Activated CD4-positive, alpha-beta T cell treated with anti-CD3 and anti-CD28 coated beads, Interleukin-2, amount 50 U/mL, for 4 hours (primary cell): ENCODE measurements at places on chromosomes 12 and 14.
A peak's percentile ranks its signal among the peaks of the same experiment; 100 is the strongest.

DNA sequence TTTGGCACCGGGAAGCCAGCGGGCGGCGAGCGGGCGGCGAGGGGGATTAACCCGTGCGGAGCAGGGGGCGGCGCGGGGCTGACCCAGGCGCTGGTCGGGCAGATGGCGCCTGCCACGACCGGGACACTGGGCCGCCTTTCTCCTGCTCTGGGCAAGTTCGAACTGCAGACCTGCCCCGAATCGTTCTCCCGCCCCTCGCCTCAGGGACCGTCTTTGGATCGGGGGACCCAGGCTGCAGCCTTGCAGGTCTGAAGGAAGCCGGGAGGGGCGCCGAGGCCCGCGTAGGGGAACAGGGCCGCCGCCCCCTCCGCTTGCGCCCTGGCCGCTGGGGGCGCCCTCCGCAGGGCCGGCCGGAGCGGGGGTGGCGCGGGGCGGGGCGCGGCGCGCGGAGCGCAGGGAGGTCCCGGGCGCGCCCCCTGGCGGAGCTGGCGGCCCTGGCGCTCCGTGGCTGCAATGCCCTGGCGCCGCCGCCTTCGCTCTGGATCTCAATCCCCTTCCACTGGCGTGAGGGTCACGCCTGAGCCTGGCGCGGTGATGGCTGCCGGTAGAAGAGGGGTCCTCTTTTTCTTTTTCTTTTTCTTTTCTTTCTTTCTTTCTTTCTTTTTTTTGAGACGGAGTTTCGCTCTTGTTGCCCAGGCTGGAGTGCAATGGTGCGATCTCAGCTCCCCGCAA lies 449 bp upstream of the LTBP2 start:
- DNase-seq = peak; percentile 69

DNA sequence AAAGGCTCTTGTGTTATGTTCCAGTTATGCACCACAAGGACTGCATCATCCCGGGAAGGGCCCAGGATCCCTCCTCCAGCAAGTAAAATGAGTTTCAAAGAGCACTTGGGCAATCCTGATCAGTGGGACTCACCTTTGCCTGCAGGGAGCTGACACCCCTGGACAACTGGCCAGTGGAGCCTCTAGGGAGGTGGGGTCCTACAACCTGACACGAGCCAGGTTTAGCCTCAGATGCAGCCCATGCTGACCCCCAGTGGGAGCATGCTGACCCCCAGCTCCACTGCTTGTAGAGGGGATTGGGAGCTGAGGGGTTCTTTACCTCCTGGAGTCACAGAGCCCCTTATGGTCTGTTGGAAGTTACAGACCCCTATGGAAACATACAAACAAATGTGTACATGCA lies 365.8 kb downstream of the CACNA1C start:
- DNase-seq = no peak

DNA sequence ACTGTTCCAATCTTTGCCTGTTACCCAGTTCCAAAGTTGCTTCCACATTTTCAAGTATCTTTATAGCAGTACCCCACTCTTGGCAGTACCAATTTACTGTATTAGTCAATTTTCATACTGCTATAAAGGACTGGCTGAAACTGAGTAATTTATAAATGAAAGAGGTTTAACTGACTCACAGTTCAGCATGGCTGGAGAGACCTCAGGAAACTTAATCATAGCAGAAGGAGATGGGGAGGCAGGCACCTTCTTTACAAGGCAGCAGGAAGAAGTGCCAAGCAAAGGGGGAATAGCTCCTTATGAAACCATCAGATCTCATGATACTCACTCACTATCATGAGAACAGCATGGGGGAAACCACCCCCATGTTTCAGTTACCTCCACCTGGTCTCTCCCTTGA lies 215.0 kb downstream of the SNAPC1 start:
- DNase-seq = no peak

GRCh38 chr14:26180221-26180620 lies 417.6 kb downstream of the NOVA1 start:
- DNase-seq = no peak

DNA sequence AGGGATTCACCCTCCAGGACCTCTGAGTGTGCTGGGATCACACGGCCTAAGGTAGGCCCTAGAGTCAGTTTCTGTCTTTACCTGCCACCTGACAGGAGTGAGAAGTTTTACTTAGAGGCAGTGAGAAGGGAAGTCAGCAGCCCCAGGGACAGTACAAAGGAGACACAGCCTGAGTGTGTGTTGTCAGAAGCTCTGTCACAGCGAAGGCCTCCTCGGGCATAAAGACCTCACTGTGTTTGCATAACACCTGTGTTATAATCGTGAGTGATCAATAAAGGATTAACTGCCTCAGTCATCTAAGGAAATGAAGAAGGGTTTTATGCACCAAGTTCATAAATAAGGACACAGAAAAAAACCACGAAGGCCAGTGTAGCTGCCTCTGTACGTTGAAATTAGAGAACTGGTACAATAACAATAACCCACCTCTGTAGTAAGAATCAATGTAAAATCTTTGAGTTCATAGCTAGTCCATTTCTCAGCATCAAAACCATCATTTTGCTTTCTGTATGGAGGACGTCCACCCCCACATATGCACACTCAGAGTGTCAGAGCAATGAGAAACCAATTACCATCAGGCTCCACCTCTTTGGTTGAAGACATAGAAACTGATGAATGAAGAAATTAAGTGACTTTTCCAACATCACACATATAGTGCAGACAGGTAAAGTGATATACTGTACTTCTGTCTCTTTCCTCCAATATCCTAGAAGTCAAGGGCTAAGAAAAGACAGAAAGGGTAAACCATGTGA lies 159.3 kb downstream of the DAD1 start:
- no peak for DNase-seq

DNA sequence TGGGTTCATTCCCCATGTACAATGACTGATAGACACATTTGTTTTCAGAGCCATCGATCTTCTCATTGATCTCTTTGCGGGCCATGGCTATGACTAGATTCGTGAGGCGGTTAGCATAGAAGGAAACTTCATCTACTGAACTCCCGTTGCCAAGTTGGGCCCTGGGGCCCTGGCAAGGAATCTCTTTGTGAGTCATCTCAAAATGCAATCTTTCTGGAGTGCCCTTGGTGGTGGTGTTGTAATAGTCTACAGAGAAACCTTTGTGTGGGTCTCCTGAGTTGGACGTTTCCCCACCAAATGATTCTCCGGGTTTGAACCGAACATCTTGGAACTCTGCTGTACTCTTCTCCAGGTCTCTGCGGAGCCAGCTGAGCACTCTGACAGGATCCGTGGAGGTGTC lies 20.4 kb downstream of the AKAP3 start:
- DNase-seq = no peak

DNA sequence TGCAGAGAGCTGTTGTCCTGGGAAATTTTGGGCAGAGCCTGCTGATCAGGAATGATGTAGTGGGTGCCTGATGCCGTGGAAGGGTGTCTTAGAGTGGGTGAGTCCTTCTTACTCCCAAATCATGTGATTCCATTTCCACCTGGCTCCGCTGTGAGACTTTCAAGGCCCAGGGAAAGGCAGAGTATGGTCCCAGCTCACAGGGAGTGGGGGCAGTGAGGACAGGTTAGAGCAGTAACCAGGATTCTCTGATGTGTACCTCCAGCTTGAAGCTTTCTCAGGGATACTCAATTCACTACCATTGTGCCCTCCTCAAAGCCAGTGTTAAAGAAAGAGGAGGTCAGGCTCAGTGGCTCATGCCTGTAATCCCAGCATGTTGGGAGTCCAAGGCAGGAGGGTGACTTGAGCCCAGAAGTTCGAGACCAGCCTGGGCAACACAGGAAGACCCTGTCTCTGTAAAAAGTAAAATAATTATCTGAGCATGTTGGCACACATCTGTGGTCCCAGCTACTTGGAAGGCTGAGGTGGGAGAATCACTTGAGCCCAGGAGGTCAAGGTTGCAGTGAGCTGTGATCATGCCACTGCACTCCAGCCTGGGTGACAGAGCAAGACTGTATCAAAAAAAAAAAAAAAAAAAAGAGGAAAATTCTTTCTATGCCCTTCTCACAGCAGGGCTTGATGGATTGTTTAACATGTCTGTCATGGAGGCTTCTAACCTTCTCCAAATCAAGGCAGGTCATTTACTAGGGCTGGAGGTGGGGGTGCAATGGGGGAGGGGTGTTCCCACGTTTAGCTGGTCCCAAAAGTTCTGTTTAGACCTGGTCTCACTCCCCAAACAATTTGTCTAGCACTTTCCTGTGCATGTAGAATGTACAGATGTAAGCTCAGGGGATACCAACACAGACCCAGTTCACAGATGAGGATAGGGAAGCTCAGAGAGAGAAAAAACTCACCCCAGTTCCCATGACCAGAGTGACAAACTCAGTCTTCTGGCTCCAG lies 12.5 kb upstream of the IQSEC3 start:
- DNase-seq = no peak

- DNase-seq = no peak
These were observed 833.0 kb downstream of the SLC6A15 start for GRCh38 chr12:84079626-84080025.

DNA sequence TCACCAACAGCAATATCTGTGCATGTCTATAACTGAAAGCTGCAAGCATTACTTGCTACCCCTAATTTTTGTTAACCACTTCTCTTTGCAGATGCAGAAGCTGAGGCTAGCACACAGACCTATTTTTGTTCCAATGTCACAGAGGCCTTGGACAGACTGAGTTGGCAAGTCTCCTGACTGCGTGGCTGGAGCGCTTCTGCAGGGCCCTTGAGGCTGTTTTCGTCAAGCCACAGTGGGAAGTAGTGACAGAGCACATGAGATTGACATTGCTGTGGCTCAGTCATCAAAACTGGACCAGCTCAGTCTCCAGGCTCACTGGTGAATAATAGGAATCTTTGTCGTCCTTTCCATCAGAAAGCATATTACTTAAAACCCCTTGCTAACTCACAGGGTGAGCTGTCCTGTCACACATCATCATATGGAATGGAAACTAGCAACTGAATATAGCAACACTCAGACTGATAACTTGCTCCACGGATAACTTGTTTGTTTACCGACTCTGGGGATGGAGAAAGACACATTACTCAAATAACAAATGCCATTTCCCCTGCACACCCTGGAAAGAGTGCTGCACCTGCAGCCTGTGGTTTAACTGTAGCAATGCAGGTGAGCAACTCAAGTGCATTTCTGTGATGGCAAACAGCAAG lies 43.6 kb upstream of the DDX11 start:
- DNase-seq = no peak

DNA sequence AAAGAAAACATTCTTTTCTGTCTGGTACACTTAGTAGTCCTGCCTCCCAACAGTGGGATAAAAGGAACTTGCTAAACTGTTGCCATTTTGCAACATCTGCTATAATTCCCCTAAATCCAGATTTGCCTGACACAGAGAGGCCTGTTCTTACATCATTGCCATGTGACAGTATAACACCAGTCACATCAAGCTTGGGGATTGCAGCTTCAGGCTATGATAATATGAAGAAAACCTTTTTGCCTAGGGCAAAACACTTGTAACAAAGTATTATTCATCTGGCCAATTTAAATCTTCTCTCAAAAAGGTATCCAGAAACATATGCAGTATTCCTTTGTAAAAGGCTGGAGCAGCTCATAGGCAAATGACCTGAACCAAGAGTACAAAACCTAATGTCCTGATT lies 80.9 kb upstream of the OTX2 start:
- no peak for DNase-seq
